ENCODE measurements at places on chromosomes 5 and 9. TPM values are rescaled to one million over a fixed set of nuclear protein-coding genes. Genes with fewer than 3 reads are reported as not detected.

DNA sequence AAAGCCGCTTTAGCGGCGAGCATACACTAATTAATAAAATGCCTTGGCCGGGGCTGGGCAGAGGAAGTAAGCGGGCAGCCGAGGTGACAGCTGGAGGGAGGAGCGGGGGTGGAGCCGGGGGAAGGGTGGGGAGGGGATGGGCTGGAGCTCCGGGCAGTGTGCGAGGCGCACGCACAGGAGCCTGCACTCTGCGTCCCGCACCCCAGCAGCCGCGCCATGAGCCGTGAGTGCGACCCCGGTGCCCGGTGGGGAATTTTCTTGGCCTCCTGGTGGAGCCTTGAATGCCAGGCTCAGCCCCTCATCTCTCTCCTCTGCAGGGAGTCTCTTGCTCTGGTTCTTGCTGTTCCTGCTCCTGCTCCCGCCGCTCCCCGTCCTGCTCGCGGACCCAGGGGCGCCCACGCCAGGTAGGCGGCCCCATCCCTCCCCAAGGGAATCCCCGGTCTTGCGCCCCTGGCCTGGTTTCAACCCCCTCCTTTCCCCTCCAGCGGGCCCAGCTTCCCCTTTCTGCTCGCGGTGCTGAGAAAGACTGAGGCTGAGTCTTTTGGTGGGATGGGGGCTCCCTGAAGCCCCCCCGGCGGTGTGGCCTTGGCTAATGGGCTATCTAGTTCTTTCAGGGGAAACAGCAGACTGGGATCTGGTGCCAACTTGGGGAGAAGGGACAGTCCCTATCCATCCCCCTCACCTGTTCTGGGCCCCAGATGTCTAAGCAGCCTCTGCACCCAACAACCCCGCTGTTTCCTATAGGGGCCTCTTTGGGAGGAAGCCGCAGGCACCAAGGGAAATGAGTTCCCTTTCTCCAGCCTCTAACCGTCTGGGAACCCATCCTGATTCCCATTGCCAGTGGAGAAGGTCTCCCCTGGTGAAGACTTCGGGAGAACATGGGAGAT, at the start of gene PTGS1:
PTGS1 (plus strand) TSS at position 156 of the 887 bp plus-strand sequence; CDS start at position 217, 61 bp downstream.
- peaks cover 26% of the 10 kb centered on the region for H3K27me3 ChIP-seq
- no peak within 1 kb of the TSS for H3K27ac ChIP-seq
- H3K36me3 ChIP-seq: no peaks in the 10 kb centered on the region
- no peak for DNase-seq

DNA sequence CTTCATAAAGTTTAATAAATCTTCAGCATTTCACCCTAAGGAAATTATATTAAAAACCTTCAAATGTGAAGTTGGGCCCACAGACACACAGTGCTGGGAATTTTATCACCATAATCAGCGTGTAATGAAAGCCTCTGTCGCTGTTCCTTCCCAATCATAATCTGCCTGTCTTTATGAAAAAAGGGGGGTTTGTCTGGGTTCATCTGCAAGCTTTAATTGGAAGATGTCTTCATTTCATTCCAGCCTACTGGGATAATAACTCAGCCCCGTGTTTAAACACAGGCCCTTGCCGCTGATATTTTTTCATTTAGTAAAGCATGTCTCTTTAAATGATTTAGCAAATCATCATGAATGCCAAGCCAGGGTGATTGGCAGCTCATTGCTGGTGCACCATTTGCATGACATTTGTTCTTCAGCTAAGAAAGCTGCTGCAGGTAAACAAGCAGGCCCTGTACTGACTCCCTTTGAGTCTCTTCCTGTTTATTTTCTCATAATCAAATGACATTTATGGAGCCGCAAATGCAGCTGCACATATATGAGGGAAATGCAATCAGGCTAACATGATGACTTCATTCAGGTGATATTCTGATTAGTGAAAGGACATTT, 362.9 kb upstream of the TLE4 start:
- DNase-seq: no peak
- no peaks in the 10 kb centered on the region for H3K4me1 ChIP-seq
- H3K4me3 ChIP-seq: no peak overlapping the region
- no peaks in the 10 kb centered on the region for H3K27me3 ChIP-seq
- no peaks in the 10 kb centered on the region for H3K36me3 ChIP-seq

Gene GABRP
- not detected for total RNA-seq

Gene LMX1B
- total RNA-seq: not detected

GRCh38 chr9:136267261-136268111, 21.9 kb upstream of the QSOX2 start:
- H3K27me3 ChIP-seq: peaks cover 7% of the 10 kb centered on the region
- DNase-seq: peak; percentile 81
- H3K4me3 ChIP-seq: peak overlapping the region; percentile 69
- H3K36me3 ChIP-seq: no peaks in the 10 kb centered on the region
- H3K4me1 ChIP-seq: peaks cover 4% of the 10 kb centered on the region

GRCh38 chr5:96881511-96882115, 5.3 kb downstream of the ERAP2 start:
- peaks cover 68% of the 10 kb centered on the region for H3K36me3 ChIP-seq
- no peak for DNase-seq
- H3K4me3 ChIP-seq: peak overlapping the region; percentile 52
- H3K27ac ChIP-seq: peak overlapping the region; percentile 58

Gene C5
- total RNA-seq: 0.82 TPM

- H3K27me3 ChIP-seq: no peaks in the 10 kb centered on the region
- DNase-seq: no peak
- H3K4me3 ChIP-seq: no peak overlapping the region
Observed at GRCh38 chr5:132877938-132878337, 4.5 kb downstream of the LEAP2 start.

- H3K36me3 ChIP-seq: peaks cover 23% of the 10 kb centered on the region
- H3K27ac ChIP-seq: no peak overlapping the region
- H3K27me3 ChIP-seq: no peaks in the 10 kb centered on the region
- no peak overlapping the region for H3K4me3 ChIP-seq
- peaks cover 19% of the 10 kb centered on the region for H3K4me1 ChIP-seq
Observed at GRCh38 chr9:111474385-111474784, 9.8 kb downstream of the ECPAS start.

Gene ORM2
- total RNA-seq: not detected

DNA sequence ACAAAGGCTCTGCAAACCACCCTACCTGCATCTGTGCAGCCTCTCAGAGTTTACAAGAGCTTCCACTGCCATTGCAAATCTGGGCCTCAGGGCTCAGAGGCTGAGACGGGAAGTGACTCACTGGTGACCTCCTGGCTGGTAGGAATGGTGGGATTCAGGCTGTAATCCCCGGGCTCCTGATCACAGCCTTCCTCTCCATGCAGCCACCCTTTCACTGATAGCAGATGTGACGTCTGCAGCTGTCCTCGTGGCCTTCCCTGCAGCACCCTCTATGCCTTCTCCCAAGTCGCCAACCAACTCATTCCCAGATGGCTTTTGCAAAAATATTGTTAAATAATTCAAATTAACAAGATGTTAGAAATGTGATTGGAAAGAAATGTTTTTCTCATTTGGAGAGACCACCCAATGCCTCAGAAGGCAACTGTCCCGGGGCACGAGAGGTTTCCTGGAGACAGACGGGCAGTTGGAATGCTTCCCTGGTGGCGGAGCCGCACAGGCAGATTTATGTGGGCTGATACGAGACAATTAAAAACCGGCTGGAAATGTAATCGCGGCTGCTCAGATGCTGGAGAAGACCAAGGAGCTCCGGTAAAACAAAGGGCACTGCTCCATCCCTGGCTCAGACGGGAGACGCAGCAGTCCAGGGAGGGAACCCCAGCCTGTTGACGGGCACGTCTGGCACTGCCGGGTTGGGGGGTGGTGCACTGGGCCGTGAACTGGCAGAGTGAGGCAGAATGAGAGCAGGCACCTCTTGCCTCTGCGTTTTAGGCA, 34.4 kb upstream of the SLC25A51 start:
- no peak overlapping the region for H3K4me3 ChIP-seq
- DNase-seq: no peak
- no peaks in the 10 kb centered on the region for H3K36me3 ChIP-seq
- H3K27me3 ChIP-seq: no peaks in the 10 kb centered on the region
- no peaks in the 10 kb centered on the region for H3K4me1 ChIP-seq

DNA sequence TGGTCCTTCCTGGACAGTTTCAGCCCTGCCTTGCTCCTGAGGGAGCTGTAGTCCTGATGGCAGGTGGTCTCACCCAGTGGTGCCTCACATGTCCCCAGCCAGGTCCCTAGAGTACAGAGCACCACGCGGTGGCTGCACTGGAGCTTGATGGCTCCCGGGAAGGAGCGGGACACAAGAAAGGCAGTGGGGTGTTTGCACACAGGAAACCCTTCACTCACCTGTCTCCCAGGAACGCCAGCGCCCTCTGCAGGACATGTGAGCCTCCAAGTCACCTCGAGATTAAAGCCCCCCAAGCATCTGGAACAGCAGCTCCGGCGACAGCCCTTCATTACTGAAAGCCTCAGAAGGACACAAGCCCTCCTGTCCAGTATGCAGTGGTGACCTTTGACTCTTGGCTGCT, 19.9 kb upstream of the TMEM250 start:
- H3K27me3 ChIP-seq: peaks cover 6% of the 10 kb centered on the region
- no peak overlapping the region for H3K4me3 ChIP-seq
- H3K27ac ChIP-seq: no peak overlapping the region
- peaks cover 1% of the 10 kb centered on the region for H3K4me1 ChIP-seq
- no peak for DNase-seq
- H3K36me3 ChIP-seq: no peaks in the 10 kb centered on the region

DNA sequence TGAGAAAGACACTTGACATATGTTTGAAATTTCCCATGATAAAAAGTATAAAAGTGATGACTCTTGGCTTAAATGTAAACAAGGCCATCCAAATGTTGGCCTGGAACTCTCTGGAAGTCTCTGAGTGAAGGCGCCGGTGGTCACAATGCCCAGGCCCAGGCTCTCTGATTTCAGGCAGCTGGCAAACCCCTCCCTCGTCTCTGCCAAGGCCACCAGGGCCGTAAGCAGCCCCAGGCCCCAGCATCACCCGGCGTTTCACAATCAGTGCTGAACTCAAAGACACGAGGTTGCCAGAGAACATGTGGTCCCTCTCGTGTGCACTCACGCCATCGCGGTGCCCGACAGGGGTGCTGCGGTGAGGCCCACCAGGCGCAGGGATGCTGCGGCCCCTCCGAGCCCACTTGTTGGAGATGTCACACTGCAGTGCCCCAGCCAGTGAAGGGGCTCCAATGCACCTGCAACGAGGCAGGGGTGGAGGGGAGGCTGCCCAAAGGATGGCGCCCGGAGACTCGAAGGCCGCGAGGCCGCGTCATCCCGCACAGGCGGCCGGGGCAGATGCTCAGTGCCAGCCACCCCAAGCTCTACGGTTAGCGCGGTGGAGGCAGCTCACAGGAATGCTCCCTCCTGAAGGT, 15.0 kb downstream of the LPCAT1 start:
- no peak for DNase-seq
- peaks cover 10% of the 10 kb centered on the region for H3K36me3 ChIP-seq
- no peak overlapping the region for H3K4me3 ChIP-seq
- H3K27ac ChIP-seq: no peak overlapping the region

DNA sequence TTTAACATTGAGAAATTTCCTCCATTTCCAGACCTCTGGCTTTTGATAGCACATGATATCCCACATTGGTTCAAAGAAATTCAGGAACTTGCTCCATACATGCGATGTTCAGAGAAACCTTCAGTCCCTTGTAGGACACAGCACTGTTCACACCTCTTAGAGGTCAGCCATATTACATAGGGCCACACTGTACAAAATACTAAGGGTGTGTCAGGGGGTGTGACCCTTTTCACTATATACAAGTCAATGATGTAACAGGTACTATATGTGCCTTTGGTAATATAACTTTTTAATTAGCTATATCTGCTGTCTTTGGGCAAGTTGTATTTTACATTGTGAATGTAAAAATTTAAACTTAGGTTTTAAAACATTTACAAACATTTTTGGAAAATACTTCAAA, 505.5 kb downstream of the ENC1 start:
- H3K27me3 ChIP-seq: peaks cover 19% of the 10 kb centered on the region
- no peaks in the 10 kb centered on the region for H3K36me3 ChIP-seq
- no peak for DNase-seq
- no peak overlapping the region for H3K4me3 ChIP-seq
- H3K27ac ChIP-seq: no peak overlapping the region
- no peaks in the 10 kb centered on the region for H3K4me1 ChIP-seq

- H3K27me3 ChIP-seq: peaks cover 25% of the 10 kb centered on the region
- no peak for DNase-seq
Observed at GRCh38 chr9:87359958-87360601, 137.6 kb upstream of the DAPK1 start.

GRCh38 chr5:95845391-95845790, 22.9 kb upstream of the GLRX start:
- no peak overlapping the region for H3K27ac ChIP-seq
- H3K4me3 ChIP-seq: no peak overlapping the region
- H3K36me3 ChIP-seq: no peaks in the 10 kb centered on the region
- no peak for DNase-seq
- peaks cover 25% of the 10 kb centered on the region for H3K4me1 ChIP-seq

DNA sequence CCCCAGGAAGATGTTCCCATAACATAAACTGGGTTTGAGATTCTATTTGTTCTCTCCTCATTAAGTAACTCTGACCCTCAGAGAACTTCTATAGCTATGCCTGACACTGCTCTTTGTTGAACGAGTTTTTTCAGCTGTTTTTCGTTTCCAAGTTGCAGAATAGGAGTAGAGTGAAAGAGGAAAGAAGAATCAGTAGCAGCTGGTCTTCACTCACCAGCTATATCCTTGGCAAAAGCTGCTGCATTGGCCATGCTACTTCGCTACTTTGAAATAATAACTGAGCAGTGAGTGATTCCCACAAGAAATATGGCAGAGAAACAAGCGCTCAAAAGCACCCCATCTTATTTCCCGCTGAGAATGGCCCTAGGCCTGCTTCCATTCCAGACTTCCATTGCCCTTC, 329.0 kb downstream of the ISL1 start:
- H3K27me3 ChIP-seq: no peaks in the 10 kb centered on the region
- H3K36me3 ChIP-seq: no peaks in the 10 kb centered on the region
- no peak overlapping the region for H3K4me3 ChIP-seq

- no peaks in the 10 kb centered on the region for H3K36me3 ChIP-seq
- H3K4me3 ChIP-seq: no peak overlapping the region
- no peaks in the 10 kb centered on the region for H3K27me3 ChIP-seq
- no peak for DNase-seq
Observed at GRCh38 chr9:106981396-106982287, 118.7 kb downstream of the ZNF462 start.

GRCh38 chr5:67050635-67051034, 146.0 kb downstream of the CD180 start:
- no peaks in the 10 kb centered on the region for H3K27me3 ChIP-seq
- H3K4me3 ChIP-seq: no peak overlapping the region
- no peak overlapping the region for H3K27ac ChIP-seq
- no peak for DNase-seq
- H3K36me3 ChIP-seq: no peaks in the 10 kb centered on the region

Gene C5orf46
- total RNA-seq: not detected

All from activated T-helper 2 cell treated with anti-CD3 and anti-CD28 coated beads, Interferon-gamma antibody, Interleukin-2, Interleukin-4, amounts not matched to agents 10 μg/mL and 5 μg/mL and 100 μg/mL, durations not matched to agents 14 hours and 24 hours and 36 hours (primary cell).